ENCODE measurements at places on chromosomes 7 and 10. TPM values are rescaled to one million over a fixed set of nuclear protein-coding genes. Genes with fewer than 3 reads are reported as not detected.

TMEM176A gene
- 0.10 TPM for total RNA-seq

CFAP43 gene
- total RNA-seq: 0.22 TPM

TBC1D12 gene
- 13.6 TPM for total RNA-seq

PNLIPRP3 gene
- total RNA-seq: not detected

FOXP2 gene
- not detected for total RNA-seq

ADAMTS14 gene
- not detected for total RNA-seq

AKR1C8 gene
- 0.10 TPM for total RNA-seq

LIPF gene
- total RNA-seq: not detected

LRMDA gene
- 0.95 TPM for total RNA-seq

SUFU gene
- total RNA-seq: 2.2 TPM

PRPS1L1 gene
- total RNA-seq: not detected

FFAR4 gene
- total RNA-seq: not detected

KCNMA1 gene
- total RNA-seq: 0.54 TPM

STOX1 gene
- total RNA-seq: 1.6 TPM

EPO gene
- total RNA-seq: not detected

RSPH10B2 gene
- 0.05 TPM for total RNA-seq

PAX4 gene
- total RNA-seq: not detected

GLCCI1 gene
- total RNA-seq: 4.6 TPM

PANK1 gene
- 11.2 TPM for total RNA-seq

CCL24 gene
- total RNA-seq: not detected

ANKRD30A gene
- not detected for total RNA-seq

ALOX5 gene
- total RNA-seq: not detected

OR6B1 gene
- not detected for total RNA-seq

DDX56 gene
- total RNA-seq: 84.7 TPM

HMX3 gene
- 3.9 TPM for total RNA-seq

KIF20B gene
- total RNA-seq: 30.3 TPM

MBLAC1 gene
- 0.89 TPM for total RNA-seq

ANKRD7 gene
- 0.64 TPM for total RNA-seq

DIP2C gene
- total RNA-seq: 4.0 TPM

NANOS1 gene
- 1.8 TPM for total RNA-seq

SHLD2 gene
- 49.6 TPM for total RNA-seq

METTL27 gene
- total RNA-seq: 4.3 TPM

PAXIP1 gene
- 11.6 TPM for total RNA-seq

CALHM1 gene
- total RNA-seq: not detected

CC2D2B gene
- not detected for total RNA-seq

OR2A1 gene
- not detected for total RNA-seq

SLK gene
- total RNA-seq: 62.3 TPM

NKX2-3 gene
- total RNA-seq: 0.25 TPM

VENTX gene
- not detected for total RNA-seq

DNTT gene
- not detected for total RNA-seq

OR9A2 gene
- not detected for total RNA-seq

POLR1F gene
- total RNA-seq: 44.1 TPM

CCL26 gene
- 0.27 TPM for total RNA-seq

SLC25A28 gene
- total RNA-seq: 14.3 TPM

GPR158 gene
- 0.06 TPM for total RNA-seq

MACC1 gene
- 9.4 TPM for total RNA-seq

DBNL gene
- total RNA-seq: 29.9 TPM

UNCX gene
- total RNA-seq: not detected

TMEM225B gene
- total RNA-seq: 1.1 TPM

GNAT3 gene
- total RNA-seq: not detected

SNCG gene
- 18.9 TPM for total RNA-seq

PDGFA gene
- total RNA-seq: 20.3 TPM

OR13A1 gene
- total RNA-seq: not detected

STEAP4 gene
- 0.10 TPM for total RNA-seq

LIPN gene
- not detected for total RNA-seq

RNF148 gene
- total RNA-seq: 0.25 TPM

CYP3A4 gene
- total RNA-seq: not detected

PUS7 gene
- total RNA-seq: 50.6 TPM

All from NCI-H460 (cell line).